ENCODE measurements at places on chromosomes 3 and 15.
A peak's percentile ranks its signal among the peaks of the same experiment; 100 is the strongest.

GRCh38 chr3:62876064-62876463 lies 848 bp upstream of the CADPS start:
- peak; percentile 36 for DNase-seq

GRCh38 chr3:157074490-157074889 lies 85.5 kb downstream of the CCNL1 start:
- DNase-seq, result no peak

DNA sequence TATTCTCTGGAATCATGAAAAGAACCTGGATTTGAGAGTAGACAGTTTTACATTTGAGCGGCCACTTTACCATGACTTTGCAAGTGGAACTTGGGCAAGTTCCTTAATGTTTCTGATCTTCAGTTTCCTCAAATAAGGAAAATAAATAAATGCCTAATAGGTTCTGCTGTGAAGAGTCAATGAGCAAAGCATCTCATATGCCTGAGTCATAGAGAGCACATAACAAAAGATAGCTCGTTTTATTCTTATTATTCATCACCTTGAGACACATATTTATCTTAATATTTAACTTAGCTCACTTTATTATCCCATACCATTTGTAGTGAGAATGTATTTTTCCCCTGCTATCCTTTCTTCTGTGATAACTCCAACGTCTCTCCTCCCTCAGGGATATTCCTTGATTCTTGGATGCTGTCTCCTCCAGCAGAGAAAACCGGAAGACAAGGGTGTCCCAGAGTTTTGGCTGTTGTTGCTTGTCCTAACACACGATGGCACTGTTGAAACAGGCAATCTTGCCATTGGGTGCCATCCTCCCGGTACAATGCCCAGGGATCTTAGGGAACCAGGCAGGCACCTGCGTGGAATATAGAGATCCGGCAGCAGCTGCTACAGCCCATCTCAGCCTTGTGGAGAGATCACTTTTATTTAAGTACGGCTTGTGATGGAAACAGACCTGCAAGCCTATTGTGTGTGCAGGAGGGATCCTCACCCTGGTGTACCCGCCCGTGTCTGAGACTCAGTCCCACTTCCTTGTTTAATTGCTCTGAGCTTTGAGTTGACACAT lies 33.3 kb upstream of the VPS33B start:
- peak; percentile 64 for DNase-seq

GRCh38 chr15:78925956-78926743 lies 18.7 kb downstream of the CTSH start:
- DNase-seq, result no peak

GRCh38 chr3:15220661-15221060 lies 14.6 kb downstream of the CAPN7 start:
- DNase-seq, result no peak

GRCh38 chr3:65170390-65171042 lies 482.7 kb upstream of the ADAMTS9 start:
- DNase-seq, result peak; percentile 80
